ENCODE measurements at places on chromosomes 5 and 9. TPM values are rescaled to one million over a fixed set of nuclear protein-coding genes. Genes with fewer than 3 reads are reported as not detected.

- DNase-seq, result peak; percentile 65
Measured at GRCh38 chr5:31934156-31934555, 240.0 kb downstream of the GOLPH3 start.

NIM1K gene
- total RNA-seq, result 0.60 TPM

DNA sequence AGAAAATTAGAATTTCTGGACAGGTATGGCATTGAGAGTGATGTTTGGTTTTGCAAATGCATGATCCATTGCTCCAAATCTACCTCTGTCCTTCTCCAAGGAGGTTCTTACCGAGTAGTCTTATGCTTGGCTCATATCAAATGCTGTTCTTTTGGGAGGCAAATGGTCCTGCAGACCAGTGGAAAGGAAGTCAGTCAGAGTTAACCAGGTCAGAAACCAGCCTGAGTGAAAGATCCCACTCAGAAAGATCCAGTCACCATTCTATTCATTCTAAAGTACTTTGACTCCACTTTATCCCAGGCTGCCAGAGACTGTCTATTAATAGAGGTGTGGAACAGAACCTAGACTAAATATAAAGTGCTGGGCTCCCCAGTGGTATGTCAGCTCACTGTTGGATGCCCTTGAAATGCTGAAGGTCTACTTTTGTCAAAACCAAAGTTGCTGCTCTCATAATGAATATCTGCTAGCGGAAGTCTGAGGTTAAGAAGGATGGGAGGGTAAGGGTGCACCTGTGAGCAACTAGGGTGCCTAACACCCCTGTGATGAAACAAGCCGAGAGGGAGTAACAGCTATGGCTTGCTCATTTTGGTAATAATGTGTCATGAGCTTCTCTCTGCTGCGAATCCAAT lies 302.2 kb downstream of the ZNF608 start:
- no peak for DNase-seq

GRCh38 chr5:157778121-157778805 lies 34.8 kb downstream of the LSM11 start:
- no peak for DNase-seq

DNA sequence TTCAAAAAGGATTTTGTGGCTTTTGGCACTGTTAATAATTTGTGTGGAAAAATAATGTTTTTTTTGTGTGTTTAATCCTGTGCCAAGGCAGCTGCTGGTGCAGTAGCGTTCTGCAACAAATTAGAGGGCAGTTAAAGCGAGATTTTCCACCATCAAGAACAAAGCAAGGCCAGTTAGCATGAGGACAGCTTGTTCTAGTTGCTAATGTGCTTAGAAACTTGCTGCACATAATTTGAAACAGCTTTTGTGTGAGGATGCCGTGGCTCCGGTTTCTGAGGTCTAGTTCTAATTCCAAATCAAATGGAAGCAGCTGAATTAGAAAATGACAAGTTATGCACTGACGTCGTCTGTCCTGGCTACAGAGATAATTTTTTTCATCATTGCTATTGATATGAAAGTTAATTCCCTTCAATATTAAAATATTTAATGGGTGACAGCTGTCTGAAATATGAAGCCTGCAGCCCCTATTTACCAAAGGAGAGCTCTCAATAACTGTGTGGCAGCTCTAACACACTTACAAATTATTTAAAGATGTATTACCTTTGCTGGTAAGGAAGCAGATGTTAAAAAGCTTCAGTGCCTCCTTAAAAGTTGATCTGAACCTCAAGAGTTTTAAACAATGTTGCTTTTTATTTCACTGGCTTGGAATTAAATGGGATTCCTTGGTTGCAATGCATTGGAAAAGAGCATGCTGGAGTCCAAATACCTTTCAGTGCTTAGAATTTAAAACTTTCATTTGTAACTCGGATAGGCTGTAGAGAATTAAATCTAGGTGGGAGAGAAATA lies 128.6 kb downstream of the SPATA31D1 start:
- no peak for DNase-seq

LCN15 gene
- not detected for total RNA-seq

GRCh38 chr5:151825445-151825844 lies 53.7 kb downstream of the G3BP1 start:
- DNase-seq, result peak; percentile 65

GRCh38 chr9:2872250-2872930 lies 28.5 kb upstream of the PUM3 start:
- peak; percentile 37 for DNase-seq

Data from kidney (tissue), 22 donors.